Daoy (cell line): ENCODE measurements at places on chromosomes 1 and 21. TPM values are rescaled to one million over a fixed set of nuclear protein-coding genes. Genes with fewer than 3 reads are reported as not detected.

The LMOD1 gene
- not detected in 2 replicates for total RNA-seq

The ILDR2 gene
- total RNA-seq, result 9.6 and 15.7 TPM in 2 replicates

The WNT3A gene
- total RNA-seq, result not detected in 2 replicates

The MIXL1 gene
- 0.17 TPM in 1 of 2 replicates, not detected in the other for total RNA-seq

The KCNC4 gene
- 5.1 and 5.5 TPM in 2 replicates for total RNA-seq

The LCK gene
- 0.06 TPM in 1 of 2 replicates, not detected in the other for total RNA-seq

The ARHGAP29 gene
- total RNA-seq, result 54.6 and 54.9 TPM in 2 replicates

The DNAJC6 gene
- 5.0 and 11.1 TPM in 2 replicates for total RNA-seq

The C1QTNF12 gene
- total RNA-seq, result 0.36 TPM in 1 of 2 replicates, not detected in the other

The PPIAL4G gene
- total RNA-seq, result not detected in 2 replicates

GRCh38 chr1:198019126-198019525, 102.0 kb downstream of the LHX9 start:
- peak; percentile 7 for DNase-seq

- DNase-seq, result peak; percentile 80
Measured at GRCh38 chr1:51284487-51284954, 45.8 kb downstream of the TTC39A start.

DNA sequence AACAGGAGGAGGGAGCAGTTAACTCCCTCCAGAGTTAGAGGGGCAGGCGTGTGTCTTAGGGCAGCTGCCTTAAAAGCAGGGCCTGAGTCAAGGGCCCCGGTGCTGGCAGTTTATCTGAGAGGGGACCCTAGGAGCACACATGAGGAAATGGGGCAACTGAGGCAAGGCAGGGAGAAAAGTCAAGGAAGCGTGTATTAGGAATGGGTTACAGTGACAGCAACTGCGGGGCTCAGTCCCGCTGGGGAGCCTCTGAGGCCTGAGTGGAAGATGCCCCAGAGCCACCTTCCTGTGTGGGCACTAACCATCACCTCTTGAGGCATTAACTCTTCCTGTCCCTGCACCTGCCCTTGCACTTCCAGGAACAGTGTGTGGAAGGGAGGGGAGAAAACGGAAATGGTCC, 276.3 kb downstream of the MATN1 start:
- no peak for DNase-seq

DNA sequence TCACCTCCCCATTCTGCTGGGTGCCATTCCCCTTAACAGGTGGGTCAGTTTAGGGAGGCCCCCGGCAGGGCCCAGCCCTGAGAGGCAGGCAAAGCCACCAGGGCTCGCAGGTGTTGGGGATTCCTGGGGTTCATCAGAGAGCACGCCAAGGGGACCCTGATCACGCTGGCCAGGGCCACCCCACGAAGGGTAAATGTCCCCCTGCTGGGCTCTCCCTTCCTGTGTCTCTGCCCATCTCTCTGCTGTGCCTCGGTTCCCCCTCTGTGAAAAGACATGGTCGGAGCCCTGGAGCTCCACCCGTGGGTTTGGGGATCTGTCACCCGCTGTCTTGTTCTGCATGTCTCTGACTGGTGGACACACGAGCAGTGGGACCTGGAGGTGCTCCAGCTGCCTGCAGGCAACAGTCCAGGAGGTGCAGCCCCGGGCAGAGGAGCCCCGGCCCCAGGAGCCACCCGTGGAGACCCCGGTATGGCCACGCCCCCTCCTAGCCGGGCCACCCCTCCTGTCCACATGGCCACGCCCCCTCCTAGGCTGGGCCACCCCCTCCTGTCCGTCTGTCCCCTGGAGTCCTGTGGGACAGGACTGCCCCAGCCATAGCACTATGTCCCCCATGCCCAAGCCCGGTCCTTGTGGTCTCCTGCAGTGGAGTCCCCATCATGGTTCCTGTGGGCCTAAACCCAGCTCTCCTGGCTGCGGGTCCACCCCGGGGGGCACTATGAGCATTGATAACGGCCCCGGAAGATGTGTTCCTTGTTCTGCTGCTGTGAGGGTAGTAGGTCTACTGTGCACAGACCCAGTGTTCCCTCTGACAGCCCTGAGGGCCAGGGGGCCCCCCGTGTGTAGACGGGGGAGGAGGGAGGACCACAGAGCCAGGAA, 6.5 kb downstream of the AIRE start:
- DNase-seq, result no peak

- DNase-seq, result no peak
Measured at GRCh38 chr1:236395947-236396664, 2.0 kb downstream of the EDARADD start.

- DNase-seq, result no peak
Measured at GRCh38 chr1:245301162-245301580, 146.4 kb downstream of the KIF26B start.

DNA sequence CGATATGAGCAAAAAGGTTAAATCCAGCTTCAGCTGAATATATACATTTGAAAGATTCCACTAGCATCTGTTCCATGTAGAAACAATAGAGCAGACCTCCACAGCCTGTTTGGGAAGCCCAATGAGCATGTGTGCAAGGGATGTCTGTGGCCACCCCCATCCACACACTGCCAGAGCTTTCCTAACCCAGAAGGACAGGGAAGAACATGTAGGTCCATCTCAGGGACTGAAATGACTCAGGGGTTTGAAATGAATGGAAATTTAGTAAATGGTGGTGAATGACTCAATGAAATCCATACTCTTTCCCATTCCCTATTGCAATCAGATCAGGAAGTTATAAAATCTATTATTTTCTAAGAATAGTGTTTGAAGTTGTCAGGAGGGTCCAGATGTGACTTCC, 397.2 kb downstream of the DUSP10 start:
- peak; percentile 16 for DNase-seq

GRCh38 chr1:210822932-210823331, 311.0 kb downstream of the KCNH1 start:
- DNase-seq, result no peak

GRCh38 chr1:218317061-218317460, 28.1 kb upstream of the TGFB2 start:
- no peak for DNase-seq

DNA sequence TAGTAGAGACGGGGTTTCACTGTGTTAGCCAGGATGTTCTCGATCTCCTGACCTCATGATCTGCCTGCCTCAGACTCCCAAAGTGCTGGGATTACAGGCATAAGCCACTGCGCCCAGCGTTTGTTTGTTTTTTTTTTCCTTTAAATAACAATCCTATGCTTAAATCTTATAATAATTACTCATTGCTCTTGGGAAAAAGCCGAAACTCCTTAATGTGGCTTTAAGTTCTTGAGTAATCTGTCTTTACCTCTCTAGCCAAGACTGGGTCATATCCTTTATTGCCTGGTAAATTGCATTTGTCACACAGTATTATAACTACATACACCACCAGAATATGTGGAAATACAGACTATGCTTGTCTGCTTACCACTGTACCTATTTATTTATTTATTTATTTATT, 97.1 kb downstream of the MACF1 start:
- DNase-seq, result no peak

- no peak for DNase-seq
Measured at GRCh38 chr1:145719230-145720079, at the start of gene CD160. TSS of gene CD160 (plus strand) at chr1:145719499. CDS start at chr1:145728328, 8,829 bp downstream.

DNA sequence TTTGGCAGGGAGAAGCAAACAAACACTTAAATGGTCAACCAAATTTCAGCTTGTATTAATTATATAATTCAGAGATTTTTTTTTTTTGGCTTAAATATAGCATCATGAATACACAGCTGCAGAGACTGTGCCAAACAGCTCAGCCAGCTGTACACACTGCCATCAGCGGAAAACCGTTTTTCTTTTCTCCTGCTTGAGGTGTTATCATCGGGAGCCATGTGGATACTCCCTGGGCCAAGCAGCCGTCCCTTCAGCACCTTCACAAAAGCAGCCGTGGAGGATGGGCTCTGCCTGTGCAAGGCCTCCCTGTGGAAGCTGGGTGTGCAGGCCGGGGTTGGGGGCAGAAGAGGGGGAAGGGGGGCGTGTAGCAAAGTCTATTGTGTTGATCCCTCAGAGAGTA, 85.0 kb downstream of the NUF2 start:
- no peak for DNase-seq

- peak; percentile 95 for DNase-seq
Measured at GRCh38 chr21:41366522-41367151, 4.8 kb downstream of the MX2 start.

GRCh38 chr1:39293375-39294070, 89.0 kb downstream of the MACF1 start:
- DNase-seq, result no peak

DNA sequence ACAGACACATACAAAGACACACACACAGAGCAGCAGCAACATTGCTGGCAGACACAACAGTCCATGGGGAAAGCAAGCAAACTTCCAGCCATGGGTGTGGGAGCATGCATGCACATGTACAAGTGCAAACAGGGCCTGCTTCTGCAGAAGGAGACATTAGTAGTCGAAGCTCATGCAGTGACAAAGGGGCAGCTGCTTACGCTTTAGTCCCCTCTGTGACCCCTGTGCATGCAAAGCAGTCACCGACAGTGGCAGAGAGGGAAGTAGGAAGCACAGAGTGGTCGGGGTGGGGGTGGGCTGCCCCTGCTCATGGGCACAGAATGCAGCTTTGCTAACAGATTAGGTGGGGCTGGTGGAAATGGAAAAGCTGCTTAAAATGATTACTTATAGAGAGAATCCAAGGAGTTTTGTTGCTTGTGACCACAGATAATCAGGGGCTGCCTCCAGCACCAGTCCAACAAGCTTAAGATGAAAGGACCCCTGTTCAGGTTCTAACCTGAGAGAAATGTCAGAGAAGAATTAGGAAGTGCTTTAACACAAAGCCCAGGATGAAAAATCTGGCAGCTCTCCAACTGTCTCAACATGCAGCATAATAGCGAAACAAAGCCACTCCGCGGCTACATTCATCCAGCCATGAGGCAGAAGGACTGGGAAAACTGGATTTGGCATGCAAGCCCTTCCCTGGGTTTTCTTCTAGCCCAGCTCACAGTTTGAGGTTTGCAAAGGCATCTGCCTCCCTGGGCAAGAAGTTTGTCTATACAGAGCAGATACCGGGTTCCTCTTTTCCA, 378.9 kb downstream of the KCNH1 start:
- DNase-seq, result peak; percentile 19

DNA sequence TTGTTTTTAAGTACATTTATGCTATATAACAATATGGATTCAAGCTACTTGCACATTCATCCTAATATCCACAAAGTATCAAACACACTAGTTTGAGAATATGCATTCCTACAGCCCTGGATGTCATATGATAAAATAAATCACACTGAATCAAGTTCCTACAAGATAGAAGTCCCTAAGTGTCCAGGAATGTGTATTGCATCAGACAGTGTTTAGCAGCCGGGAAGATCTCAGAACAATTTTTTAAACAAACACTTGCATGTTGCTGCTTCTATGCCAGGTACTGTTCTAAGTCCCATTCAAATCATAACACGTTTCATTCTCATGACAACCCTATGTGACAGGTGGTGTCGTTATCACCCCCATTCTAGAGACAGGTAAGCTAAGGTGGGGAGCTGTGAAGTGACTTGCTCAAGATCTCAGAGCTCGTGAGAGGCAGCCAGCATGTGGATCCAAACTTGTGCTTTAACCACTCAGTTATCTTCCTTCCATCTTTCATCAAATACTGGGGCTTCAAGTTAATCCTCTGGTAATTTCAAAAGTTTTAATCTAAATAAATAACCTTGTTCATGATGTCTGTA, 68.3 kb upstream of the KIF26B start:
- DNase-seq, result no peak

DNA sequence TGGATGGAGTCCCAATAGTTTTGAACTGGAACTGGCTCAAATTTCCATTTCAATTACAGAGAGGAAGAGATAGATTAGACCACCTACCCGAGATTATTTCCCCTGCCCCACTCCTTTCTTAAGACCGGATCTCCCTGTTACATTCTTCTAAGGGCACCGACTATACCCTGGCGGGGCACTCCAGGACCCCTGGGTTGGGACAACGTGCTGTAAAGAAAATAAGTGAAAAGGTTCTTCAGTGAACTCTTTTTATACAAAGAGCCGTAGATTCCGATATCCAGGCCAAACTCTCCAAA, 6.7 kb downstream of the NR5A2 start:
- DNase-seq, result no peak

DNA sequence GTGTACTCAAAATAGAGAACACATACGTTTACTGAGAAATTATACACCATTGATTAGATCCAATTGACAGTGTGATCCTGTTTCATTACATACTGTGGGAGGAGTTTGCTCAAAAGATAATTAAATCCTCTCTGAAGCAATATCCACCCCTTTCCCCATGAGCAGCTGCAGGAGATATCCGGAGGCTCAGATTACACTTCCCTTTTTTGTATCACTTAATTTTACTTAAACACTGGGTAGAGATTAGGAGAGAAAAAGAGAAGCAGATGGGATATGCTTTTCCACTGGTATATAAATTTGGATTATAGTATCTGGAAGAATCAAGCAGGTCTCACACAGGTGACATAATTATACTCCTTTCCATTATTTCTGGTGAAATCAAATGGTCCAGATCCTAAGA, 333.3 kb upstream of the ZRANB2 start:
- DNase-seq, result no peak
